ENCODE measurements at places on chromosomes 1 and 21.

- DNase-seq, result no peak
These were observed 25.7 kb upstream of the SLC30A10 start for GRCh38 chr1:219954052-219954451.

GRCh38 chr21:42599962-42600361 lies 53.5 kb upstream of the PDE9A start:
- no peak for DNase-seq

GRCh38 chr1:206654828-206655227 lies 19.5 kb downstream of the DYRK3 start:
- DNase-seq, result no peak

DNA sequence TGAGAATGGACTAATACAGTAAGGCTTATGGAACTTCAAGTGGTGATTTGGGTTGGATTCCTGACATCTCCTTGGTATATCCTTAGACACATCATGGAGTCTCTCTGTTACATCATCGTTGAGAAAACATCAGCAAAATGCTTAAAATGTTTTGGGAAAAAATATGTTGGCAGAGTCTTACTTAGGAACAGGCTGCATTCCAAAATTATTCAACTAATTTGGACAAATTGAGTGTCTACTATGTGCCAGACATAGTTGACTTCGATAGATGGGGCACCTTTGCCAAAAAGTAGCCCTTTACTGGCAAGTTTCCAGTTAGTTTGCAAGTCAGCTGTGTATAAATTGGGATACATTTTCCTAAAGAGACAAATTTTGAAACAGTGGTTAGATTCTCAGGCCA lies 253.4 kb upstream of the ST6GALNAC5 start:
- DNase-seq, result no peak

- DNase-seq, result no peak
These were observed 16.5 kb upstream of the ASAP3 start for GRCh38 chr1:23500466-23500865.

GRCh38 chr1:87968197-87968955 lies 639.7 kb downstream of the LMO4 start:
- DNase-seq, result no peak

- no peak for DNase-seq
These were observed 49.4 kb upstream of the RGS7 start for GRCh38 chr1:241406421-241406820.

DNA sequence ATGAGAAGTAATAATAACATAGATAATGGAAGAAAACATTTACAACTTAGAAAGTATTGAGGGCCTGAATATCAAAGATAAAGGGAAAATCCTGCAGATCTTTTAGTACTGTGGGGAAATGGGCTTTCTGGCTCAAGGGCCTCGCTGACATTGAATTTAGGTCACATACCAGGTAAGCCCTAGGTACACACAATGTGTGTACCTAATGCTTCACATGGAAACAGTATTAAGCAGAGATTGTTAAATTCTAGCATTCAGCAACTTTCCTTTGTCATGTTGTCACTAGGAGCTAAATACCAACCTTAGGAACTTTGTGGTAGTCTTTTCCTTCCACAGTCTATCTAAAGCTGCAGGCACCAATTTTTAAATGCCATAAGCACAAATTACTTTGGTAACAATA lies 49.7 kb downstream of the ODF2L start:
- no peak for DNase-seq

GRCh38 chr1:61182049-61182448 lies 99.7 kb downstream of the NFIA start:
- peak; percentile 64 for DNase-seq

DNA sequence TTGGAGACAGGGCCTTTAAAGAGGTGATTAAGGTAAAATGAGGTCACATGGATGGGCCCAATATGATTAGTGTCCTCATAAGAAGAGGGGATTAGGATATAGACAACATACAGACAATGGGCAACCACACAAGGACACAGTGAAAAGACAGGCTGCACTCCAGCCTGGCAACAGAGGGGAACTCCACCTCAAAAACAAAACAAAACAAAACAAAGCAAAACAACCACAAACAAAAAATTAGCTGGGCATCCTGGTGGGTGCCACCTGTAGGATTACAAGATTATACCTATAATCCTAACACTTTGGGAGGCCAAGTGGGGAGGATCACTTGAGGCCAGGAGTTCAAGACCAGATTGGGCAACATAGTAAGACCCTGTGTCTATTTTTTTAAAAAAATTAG lies 4.8 kb upstream of the MDM4 start:
- DNase-seq, result no peak

DNA sequence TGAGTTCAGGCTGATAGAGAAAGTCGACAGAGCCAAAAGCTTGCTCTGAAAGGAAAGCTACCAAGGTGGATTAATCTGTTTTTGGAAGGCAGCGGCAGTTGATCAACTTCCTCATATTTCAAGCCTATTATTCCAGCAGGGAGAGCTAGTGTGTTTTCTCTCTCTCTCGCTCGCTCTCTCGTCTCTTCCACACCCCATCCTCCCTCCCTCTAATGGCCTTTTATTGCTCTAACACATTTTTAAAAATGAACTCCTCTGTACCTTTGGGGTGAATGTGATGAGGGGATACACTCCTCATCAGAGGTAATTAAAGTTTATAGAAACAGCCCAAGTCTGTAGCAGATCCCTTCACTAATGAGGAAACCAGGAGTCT lies 126.4 kb downstream of the CLIC6 start:
- peak; percentile 53 for DNase-seq

DNA sequence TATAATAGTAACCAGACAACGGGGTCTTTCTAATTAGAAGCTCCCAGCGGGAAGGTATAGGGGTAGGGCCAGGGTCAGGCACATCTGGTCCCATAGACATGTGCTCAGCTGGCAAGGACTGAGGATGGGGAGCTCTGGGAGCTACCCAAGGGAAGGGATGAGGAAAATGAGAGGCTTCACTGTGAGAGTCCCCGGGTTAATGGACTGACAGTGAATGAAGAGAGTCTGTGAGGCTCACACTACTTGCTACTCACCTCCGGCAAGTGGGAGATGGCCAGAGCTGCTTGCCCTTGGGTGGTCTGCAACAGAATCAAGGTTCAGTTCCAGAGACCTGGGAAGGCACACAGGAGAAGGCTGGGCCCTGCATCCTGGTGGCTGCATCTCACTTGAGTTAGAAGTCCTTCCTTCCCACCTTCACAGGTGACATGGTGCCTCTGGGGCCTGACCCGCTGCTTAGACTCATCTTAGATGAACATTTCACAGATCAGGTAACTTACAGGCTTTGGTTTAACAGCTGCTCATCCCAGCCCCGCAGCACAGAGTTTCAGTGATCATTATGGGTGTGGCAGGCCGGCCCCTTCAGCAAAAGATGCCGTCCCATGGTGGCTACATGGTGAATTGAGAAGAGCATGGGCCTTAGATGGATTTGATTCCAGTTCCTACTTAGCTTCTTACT lies 31.7 kb downstream of the EIF2D start:
- no peak for DNase-seq

DNA sequence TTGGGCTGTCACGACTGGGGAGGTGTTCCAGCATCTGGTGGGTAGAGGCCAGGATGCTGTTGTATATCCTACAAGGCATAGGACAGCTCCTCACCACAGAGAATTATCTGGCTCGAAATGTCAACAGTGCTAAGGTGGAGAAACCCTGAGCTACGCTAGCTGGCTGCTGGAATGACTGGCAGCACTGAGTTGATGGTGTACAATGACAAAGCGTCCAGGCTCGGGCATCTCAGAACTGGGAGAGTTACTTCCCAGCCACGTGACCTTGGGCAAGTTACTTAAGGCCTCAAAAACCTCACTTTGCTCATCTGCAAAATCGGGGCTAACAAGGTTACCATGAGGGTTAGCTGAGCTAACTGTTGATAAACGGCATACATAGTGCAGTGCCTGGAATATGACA lies 35.4 kb downstream of the GPR161 start:
- DNase-seq, result no peak

DNA sequence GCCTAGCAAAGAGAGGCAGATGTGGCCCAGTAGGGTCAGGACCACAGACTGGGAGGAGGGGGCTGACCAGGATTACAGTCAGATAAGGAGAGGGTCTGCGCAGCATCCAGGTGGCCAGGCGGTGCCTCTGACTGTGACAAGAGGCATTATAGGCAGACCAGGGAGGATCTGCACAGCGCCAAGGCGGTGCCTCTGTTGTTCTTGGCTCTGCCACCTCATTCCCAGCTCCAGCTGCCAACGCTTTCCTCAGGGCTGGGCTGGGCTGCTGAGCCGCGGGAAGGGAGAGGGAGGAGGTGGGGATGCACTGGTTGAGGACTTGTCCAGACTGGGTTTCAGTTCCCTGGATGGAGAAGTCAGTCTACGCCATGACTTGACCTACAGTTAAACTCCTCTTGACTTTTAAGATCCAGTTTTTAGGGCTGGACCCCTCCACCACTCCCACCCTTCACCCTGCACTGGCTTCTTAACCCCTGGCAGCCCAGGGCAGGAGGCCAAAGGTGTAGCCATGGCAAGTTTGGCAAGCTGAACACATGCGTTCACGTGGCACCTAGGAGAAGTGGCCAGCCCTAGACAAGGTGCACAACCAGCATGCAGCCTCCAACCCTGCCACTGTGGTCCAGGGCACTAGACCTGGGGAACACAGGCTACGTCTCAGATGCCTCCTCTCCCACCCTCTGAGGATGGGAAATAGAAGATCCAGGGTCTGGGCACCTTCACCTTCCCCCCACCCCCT lies 4.5 kb upstream of the CRABP2 start:
- DNase-seq, result peak; percentile 80

Data from fibroblast of gingiva (primary cell).